Breast epithelium (tissue), 4 donors: ENCODE measurements at places on chromosomes 2 and 18. TPM values are rescaled to one million over a fixed set of nuclear protein-coding genes. Genes with fewer than 3 reads are reported as not detected.

Gene PLCD4
- 1.8 TPM for total RNA-seq

Gene BABAM2
- 34.7 TPM for total RNA-seq

Gene DSG2
- total RNA-seq = 14.1 TPM

Gene AKAIN1
- total RNA-seq = not detected

Gene MAP3K19
- total RNA-seq = not detected

Gene NEU2
- total RNA-seq = not detected

Gene RAX
- not detected for total RNA-seq

Gene ANTXR1
- total RNA-seq = 72.8 TPM

Gene SAG
- not detected for total RNA-seq

Gene FSHR
- not detected for total RNA-seq

Gene UGT1A5
- total RNA-seq = not detected

Gene CAPN13
- total RNA-seq = 33.8 TPM

Gene SLC16A14
- total RNA-seq = 1.9 TPM

Gene ZNF142
- 16.0 TPM for total RNA-seq

Gene CRYBA2
- total RNA-seq = not detected

Gene C2orf68
- 16.1 TPM for total RNA-seq

DNA sequence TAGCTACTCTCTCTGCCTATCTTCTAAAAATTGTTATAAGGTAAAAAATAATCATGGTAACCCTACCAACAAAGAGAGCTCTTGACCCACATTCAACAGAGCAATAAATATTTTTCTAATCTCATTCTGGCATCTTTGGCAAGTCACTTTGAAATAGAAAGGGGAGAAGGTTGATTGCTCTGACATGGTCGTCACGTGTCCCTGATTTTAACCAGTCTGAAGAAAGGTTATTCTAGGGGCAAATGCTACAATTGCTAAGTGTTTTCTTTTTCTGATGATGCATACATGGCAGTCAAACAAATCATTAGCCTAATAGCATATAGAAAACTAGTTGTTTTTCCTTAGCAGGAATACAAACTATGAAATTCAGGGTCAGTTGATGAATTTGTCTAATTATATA, 153.3 kb upstream of the MAP3K20 start:
- DNase-seq = no peak

DNA sequence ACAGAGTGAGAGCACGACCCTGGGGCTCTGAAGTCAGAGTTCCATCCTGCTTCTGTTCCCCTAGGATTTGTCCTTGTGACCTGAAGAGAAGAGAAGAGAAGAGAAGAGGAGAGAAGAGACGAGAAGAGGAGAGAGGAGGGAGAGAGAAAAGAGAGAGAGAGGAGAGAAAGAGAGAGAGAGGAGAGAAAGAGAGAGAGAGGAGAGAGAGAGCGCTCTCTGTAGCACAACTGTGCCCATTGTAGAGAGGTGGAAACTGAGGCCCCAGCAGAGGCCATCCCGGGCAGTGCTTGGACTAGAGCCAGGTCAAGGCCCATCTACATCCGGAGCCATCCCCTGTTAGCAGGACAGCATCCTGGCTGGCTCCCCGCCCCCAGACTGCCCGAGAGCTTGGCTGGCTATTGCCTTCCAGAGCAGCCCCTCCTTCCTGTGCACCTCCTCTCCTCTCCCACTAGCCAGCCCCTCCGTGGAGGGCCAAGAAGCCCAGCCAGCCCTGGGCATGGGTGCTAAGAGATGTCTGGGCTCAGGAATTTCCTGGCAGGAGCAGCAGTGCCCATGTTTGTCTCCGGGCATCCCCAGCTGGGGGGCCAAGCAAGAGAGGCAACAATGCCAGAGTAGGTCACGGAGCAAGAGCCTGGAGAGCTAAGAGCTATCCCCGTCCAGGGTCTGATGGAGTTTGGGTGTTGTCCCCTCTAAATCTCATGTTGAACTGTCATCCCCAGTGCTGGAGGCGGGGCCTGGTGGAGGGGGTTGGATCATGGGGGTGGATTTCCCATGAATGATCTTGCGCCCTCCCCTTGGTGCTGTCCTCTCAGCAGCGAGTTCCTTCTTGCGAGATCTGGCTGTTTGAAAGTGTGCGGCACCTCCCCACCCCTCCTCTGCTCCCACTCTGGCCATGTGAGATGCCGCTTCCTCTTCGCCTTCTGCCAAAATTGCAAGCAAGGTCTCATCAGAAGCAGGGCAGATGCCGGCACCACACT, 18.2 kb upstream of the GPR55 start:
- DNase-seq = no peak

DNA sequence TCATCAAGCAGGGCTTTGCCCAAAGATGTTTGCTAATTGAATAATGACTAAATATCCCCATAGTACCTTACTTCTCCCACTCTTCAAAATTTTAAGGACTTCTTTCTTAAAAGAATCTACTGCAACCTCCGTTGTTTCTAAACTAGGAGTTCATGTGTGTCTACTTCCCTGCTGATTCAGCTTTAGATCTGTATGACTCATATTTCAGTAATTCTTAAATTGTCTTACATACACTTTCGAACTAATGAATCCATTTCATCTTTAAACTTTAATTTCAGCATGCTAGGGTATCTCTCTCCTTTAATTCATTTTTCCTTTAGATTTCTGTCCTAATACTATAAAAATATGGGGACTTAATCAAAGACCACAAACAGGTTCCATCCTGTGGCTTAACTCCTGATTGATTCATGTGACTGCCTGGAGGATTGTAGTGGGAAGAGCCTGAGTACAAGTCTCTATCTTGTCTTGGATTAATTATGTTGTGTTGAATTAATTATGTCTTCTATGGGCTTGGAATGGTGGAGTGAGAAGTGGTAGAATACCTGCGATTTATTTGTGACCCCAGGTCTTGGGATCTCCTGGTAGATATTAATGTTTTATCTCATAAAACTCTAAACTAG, 24.9 kb upstream of the COL5A2 start:
- no peak for DNase-seq

DNA sequence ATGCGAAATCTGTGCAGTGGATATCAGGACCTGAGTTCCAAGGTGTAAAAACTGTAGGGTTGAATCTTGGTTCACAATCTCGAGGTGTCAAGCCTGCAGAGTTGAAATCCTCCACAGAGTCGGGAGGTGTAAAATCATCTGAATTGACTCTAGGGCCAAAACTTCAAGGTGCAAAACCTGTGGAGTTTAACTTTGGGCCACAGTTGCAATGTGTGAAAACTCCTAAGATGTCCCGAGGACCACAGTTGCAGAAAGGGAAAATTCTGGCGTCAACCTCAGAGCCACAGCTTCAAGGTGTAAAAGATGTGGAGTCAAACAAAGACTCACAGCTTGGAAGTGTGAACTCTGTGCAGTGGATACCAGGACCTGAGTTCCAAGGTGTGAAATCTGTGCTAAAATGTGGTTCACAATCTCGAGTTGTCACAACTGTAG, 9.8 kb upstream of the ZNF512 start:
- DNase-seq = no peak

GRCh38 chr2:32933756-32934095, 13.0 kb upstream of the LTBP1 start:
- no peak for DNase-seq

DNA sequence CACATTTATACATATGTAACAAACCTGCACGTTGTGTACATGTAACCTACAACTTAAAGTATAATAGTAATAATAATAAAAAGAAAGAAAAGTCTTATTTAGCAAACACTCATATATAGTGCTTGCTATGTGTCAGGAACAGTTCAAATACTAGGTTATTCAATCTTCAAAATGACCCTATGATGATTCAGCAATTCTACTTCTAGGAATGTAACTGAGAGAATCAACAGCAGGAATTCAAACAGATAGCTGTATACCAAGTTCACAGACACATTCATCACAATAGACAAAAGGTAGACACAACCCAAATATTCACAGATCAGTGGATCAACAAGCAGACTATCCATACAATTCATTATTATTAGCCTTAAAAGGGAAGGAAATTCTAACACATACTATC, 69.5 kb downstream of the MYO5B start:
- DNase-seq = no peak

GRCh38 chr2:172953970-172954852, 121.4 kb upstream of the MAP3K20 start:
- no peak for DNase-seq

GRCh38 chr2:34875091-34875745, 1276.1 kb upstream of the FAM98A start:
- no peak for DNase-seq

GRCh38 chr18:44651478-44651877, 29.2 kb upstream of the SETBP1 start:
- no peak for DNase-seq

GRCh38 chr2:230642966-230643365, 69.7 kb upstream of the CAB39 start:
- DNase-seq = no peak

DNA sequence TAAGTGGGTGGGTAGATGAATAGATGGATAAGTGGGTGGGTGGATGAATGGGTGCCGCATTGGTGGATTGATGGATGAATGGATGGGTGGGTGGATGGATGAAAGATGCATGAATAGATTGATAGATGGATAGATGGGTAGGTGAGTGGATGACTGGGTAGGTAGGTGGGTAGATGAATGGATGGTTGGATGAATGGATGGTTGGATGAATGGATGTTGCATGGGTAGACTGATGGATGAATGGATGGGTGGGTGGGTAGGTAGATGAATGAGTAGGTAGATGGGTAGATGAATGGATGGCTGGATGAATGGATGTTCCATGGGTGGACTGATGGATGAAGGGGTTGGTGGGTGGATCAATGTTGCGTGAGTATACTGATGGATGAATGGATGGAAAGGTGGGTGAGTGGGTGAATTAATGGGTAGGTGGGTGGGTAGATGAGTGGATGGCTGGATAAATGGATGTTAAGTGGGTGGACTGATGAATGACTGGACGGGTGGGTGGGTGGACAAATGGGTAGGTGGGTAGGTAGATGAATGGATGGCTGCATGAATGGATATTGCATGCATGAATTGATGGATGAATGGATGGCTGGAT, 30.5 kb downstream of the ANKMY1 start:
- no peak for DNase-seq

DNA sequence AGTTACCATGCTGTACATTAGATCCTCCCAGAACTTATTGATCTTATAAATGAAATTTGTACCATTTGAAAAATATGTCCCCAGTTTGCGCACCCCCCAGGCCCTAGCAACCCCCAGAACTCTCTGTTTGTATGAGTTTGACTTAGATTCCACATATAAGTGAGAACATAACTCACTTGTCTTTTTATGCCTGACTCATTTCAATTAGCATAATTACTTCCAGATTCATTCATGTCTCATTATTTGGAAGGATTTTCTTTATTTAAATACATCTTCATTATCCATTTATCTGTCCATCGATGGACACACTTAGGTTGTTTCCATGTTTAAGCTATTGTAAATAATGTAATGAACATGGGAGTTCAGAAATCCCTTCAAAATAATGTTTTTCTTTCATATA, 705.9 kb downstream of the CCDC85A start:
- DNase-seq = no peak

- DNase-seq = no peak
These were observed 443 bp downstream of the CPSF3 start for GRCh38 chr2:9423922-9424272.

DNA sequence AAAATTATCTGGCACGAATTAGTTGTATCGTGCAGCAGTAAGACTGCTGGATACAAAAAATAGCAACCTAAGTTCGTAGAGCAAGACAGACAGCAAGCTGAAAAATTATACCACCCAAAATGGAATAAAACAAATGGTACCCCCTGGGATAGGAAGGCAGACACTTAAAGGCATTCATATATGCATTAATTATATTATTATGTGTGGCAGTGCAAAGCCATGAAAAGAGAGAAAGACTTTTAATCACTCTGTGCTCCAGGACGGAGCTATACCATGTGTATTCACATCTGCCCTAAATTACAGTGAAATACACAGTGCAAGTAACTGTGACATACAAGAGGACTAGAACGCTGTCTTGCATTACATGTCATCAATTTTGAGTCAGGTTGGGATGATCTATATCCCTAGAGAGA, 235.9 kb downstream of the GULP1 start:
- DNase-seq = no peak

- DNase-seq = no peak
These were observed 25.4 kb upstream of the SOX11 start for GRCh38 chr2:5666798-5667197.

DNA sequence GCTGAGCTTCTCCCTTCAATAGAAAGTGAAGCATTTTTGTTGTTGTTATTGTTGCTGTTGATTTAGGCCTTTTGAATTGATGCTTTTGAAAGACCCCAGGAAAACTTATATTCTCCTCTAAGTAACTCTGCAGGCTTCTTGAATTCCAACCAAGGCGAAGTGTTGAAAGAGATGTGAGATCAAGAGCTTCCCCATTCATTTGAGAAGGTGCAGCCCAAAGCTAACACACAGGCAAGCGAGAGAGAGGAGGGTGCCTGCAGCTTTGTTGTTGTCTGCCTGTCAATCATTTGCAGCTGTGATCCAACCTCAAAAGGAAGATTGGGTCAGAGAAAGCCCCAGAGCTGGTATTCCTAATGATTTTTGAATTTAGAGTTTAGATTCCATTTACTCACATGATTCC, 963.6 kb upstream of the CNTNAP5 start:
- no peak for DNase-seq

- no peak for DNase-seq
These were observed 103.0 kb downstream of the ZAP70 start for GRCh38 chr2:97816411-97816810.

GRCh38 chr2:119697290-119698020, 18.5 kb downstream of the TMEM177 start:
- DNase-seq = no peak

DNA sequence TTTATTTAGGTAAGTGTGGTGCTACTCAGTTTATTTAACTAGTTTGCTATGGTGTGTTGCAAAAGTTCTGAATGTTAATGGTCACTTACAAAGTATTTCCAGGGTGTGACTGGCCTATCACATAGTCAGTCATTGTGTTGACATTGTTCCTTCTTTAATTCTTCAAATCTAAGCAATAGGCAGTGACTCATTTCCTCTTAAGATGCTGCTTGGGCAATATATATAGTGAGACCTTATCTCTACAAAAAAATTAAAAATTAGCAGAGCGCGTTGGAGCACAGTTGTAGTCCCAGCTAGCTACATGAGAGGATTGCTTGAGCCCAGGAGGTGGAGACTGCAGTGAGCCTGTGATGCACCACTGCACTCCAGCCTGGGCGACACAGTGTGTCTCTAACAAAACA, 5.8 kb upstream of the CCDC88A start:
- DNase-seq = no peak

DNA sequence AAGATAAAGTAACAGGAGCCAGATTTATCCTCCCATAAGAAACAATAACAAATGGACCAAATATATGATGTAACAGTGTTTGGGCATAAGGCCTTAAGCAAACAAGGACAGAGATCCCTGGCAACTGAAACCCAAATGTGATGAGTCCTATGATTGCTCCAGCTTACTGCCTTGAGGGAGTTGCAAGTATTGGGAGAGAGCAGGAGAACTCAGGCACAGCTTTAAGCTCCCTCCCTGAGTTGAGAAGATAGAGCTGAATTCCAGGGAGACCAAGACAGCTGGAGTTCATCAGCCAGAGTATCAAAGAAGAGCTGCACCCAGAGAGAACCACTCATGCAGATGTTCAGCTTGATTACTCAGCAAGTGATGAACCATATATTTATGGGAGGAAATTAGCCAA, 814.5 kb upstream of the RAB6C start:
- no peak for DNase-seq
